ENCODE measurements at places on chromosomes 13 and 19.

DNA sequence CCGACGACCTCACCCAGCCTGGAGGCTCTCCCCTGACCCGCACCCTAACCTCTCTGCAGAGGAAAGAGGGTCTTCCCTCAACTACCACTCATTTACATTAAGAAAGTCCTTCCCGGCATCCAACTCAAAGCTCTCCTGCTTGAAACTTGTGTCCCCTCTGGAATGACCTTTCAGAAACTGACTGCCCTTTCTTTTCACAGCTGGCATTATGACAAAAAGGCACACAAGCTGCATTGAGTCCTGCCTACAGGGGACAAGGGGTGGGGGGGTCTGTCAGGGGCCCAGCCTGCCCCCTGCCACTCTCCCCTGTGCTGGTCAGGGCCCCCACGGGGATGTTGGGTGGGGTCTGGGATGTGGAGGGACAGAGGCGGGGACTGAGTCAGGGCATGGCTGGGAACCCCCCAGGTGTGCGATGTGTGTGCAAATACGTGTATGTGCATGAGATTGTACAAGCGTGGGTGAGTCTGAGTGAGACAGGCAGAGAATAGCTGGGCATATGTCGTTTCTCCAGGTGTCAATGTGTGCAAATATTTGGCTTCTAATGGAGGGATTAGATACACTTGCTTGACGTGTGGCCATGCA, 2.0 kb downstream of the COL5A3 start:
- DNase-seq = no peak

DNA sequence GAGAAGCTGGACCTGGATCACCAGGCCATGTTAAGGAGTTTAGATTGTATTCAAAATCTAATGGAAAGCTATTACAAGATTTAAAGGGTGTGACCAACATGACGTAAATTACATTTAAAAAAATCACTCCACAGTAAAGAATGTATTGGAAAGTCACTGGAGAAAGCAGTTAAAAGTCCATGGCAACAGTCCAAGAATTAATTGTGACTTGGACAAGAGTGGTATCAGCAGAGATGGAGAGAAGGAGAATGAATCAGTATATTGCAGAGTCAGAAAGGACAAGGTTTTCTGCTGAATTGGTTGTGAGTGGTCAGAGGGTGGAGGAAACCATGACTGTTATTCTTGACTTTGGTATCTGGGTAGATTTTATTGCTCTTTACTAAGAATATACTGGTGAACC, 535.1 kb upstream of the SLITRK1 start:
- no peak for DNase-seq

DNA sequence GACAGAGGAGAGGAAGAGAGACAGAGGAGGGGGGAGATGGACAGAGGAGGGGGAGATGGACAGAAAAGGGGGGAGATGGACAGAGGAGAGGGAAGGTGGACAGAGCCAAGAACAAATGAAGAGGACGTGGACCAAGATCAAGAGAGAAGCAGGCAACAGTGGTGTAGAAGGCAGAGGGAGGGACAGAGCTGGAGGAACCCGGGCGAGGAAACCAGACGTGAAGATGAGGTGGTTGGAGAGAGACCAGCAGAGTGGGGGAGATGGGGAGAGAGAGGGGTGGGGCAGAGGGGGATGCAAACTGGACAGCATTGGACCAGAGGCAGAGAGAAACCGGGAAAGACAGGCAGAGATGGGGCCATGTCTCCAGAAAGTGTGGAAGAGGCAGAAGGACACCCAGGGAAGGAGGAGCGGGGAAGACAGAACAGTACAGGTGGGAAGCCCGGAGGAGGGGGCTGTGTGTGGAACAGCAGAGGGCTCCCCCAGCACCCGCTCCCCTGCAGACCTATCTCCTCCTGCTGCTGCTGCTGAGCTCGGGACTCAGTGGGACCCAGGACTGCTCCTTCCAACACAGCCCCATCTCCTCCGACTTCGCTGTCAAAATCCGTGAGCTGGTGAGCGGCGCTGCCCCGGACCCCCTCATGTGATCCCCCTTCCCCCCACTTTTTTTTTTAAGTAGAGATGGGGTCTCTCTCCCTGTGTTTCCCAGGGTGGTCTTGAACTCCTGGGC, 1.3 kb downstream of the FLT3LG start:
- no peak for DNase-seq

DNA sequence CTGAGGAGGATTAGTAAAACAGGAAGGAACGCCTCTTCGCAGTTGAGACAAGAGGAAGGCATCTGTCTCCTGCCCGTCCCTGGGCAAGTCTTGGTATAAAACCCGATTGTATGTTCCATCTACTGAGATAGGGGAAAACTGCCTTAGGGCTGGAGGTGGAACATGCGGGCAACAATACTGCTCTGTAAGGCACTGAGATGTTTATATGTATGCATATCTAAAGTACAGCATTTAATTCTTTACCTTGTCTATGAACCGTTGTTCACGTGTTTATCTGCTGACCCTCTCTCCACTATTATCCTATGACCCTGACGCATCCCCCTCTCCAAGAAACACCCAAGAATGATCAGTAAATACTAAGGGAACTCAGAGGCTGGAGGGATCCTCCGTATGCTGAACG, 722 bp upstream of the TIMM50 start:
- DNase-seq = no peak

DNA sequence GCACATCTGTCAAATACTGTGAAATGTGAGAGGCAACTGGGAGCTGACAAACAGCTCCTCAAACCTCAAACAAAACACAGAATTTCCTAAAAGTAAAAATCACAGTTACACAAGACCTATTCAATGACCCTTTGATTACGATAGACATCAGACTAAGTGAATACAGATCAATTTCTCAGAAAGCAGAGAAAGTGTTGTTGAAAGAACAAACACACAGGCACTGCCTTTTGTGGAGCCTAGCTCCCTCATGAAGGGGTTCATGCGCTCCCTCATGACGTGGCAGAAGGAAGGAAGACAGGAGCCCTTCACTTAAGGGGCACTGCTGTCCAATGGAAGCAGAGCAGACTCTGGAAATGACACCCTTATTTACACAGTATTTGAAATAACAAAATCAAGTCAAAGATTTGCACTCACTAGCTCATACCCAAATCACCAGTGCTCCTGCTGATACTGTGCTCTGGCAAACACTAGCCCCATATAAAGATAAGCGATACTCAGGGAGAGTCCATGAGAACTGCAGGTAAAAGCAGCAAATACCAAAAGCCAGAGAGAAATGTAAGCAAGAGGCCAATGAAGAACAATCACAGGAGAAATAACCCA, 144.9 kb downstream of the KLF12 start:
- DNase-seq = no peak

DNA sequence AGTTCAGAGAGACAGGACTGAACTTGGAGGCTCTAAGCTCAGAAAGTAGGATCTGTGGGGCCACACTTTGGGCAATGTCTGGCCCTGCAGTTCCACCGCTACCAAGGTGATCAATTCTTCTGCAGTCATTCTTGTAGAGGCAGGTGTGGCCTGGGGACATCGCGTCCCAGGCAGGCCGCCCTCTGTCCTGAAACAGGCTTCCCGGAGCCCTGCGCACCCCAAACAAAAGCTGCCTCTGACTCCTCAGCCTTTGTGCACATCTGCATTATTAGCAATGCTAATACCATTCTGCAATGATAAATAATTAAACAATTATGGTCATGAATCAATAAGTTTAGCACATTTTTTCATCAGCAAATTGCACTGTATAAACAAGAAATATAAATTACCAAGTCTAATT, 160.2 kb downstream of the URI1 start:
- no peak for DNase-seq

GRCh38 chr19:42431486-42431885, 4.3 kb upstream of the LIPE start:
- DNase-seq = no peak

- DNase-seq = no peak
These were observed at the start of gene SPINT2 for GRCh38 chr19:38264486-38265212. TSS of gene SPINT2 (plus strand) at chr19:38264573. CDS start at chr19:38264893, 320 bp downstream.

DNA sequence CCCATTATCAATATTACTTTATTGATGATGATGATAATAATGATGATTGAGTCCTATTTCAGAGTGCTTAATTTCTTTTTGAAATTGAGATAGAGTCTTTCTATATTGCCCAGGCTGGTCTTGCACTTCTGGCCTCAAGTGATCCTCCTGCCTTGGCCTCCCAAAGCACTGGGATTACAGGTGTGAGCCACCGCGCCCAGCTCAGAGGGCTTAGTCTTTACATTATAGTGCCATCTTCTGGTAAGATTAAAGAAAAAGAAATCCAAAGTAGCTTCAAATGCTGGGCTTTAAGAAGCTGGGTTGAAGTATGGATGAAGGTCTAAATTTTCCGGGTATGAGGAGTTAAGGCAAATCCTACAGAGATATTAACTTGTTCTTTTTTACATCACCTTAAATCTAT, 3.4 kb upstream of the ZNF333 start:
- peak; percentile 47 for DNase-seq

DNA sequence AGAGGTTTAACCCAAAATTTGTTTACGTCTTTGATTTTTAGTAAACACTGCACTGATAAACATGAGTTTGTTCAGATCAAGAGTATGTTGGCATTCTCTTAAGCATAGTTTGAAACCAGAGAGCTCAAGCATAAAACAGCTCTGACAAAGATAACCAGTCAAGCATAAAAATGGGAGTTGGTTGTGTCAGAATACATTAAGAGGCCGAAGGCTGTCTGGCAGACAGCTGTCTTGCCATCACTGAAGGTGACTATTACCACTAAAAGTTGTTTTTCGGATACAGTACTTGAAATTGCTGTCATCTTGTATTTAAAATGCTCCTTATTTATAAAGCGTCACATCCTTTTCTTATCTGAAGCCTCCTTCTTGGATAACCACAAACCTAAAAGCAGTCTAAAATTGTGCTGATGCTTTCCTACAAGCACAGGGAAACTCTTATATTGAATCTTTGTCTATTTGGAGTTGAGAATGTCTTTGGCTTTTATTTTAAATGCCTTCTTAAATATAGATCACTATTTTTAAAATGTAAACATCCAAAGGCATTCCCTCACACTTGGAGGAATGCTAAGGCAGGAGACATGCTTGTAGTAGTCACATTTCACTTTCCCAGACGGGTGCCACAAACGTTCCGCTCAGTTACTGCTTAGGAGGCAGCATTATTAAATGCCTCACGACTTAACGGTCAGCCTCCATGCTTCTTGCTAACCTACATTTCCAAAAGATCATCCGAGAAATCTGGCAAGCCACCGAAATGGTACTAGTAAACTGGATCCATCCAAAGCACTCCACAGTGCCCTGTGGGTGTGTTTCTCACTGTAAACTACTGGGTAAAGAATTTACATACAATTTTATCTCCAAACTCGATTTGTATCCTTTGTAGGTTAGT, 1.5 kb downstream of the SMAD9 start:
- DNase-seq = no peak

DNA sequence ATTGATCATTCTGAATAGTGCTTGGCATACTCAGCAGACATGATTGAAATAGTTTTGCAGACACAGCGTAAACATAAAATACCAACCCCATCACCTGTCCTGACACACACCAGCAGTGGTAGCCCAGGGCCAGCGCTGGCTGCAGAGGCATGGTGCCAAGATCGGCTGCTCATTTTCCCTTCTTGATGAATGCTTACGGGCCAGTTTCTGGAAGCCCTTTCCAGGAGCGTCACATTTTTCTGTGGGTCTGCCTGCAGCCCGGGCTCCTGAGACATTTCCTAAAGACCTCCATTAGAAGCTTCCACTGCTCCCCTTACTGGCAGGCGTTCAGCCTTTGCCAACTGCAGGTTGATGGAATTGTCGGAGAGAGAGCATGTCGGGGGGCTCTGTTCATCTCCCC, 48.6 kb downstream of the CHST8 start:
- no peak for DNase-seq

GRCh38 chr19:19670070-19670551, 1.5 kb downstream of the ZNF101 start:
- no peak for DNase-seq

- DNase-seq = no peak
These were observed 83.6 kb upstream of the ARHGEF7 start for GRCh38 chr13:111031531-111031961.

DNA sequence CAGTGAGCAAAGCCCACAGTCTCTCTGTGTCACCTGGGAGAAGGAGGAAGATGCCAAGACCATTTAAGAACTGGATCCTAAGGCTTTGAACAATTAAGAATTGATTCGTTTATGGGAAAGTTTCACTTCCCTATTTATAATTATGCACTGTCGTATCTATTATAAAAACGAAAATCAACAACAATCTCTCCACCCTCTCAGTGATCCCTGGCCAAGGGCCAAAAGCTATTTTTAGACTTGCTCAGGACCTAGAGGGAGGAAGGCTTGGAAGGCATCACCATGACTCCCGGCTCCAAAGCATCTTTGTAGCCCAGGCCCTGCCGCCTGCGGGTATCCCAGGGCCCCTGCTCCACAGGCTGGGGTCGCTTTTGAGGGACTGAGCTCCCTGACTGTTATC, 1.3 kb downstream of the RHPN2 start:
- DNase-seq = no peak

DNA sequence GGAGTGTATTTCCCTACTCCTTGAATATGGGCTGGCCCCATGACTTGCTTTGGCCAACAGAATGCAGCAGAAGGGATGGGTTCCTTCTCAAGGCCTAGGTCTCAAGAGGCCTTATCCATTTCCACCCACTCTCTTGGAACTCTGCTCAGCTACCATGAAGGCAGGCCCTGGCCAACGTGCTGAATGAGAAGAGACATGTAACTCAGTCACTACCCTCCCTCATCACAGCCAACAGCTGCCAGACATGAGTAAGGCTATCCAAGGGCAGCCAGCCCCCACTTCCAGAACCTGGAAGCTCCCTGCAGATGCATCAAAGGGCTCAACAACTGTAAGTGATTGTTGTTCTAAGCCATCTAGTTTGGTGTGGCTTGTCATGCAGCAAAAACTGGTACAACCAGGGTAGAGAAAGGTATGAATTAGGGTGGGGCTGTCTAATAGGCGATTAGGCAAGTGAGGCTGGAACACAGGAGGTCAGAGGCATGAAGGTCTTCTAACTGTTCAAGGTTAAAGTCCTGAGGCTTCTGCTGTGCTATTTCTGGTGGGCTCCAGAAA, 1.4 kb upstream of the RASL11A start:
- DNase-seq = no peak

DNA sequence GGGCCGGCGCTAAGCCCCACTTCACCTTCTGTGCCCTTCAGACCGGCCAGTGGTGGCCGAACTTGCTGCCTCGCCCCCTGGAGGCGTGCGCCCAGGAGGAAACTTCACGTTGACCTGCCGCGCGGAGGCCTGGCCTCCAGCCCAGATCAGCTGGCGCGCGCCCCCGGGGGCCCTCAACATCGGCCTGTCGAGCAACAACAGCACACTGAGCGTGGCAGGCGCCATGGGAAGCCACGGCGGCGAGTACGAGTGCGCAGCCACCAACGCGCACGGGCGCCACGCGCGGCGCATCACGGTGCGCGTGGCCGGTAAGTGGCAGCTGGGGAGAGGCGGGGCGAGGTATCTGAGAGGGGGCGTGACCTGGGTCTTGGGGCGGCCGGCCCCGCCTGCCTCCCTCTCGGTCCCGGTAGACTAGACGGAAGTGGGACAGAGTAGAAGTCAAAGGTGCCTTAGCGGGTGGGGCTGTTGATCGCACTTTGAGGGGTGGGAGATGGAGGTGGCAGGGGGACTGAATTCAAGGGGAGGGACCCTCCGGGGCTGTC, 5.6 kb downstream of the ICAM5 start:
- peak; percentile 61 for DNase-seq

Measured in A549 (cell line).